WTC11 (cell line): ENCODE measurements at places on chromosomes 13 and 19. TPM values are rescaled to one million over a fixed set of nuclear protein-coding genes. Genes with fewer than 3 reads are reported as not detected.

PEAK3 gene
- not detected in 3 replicates for total RNA-seq

NECTIN2 gene
- 164 to 170 TPM (median 168 TPM) in 3 replicates for total RNA-seq

ZNF714 gene
- total RNA-seq, result 50.0 to 60.4 TPM (median 50.8 TPM) in 3 replicates

ZNF230 gene
- 2.2 to 4.0 TPM (median 3.5 TPM) in 3 replicates for total RNA-seq

PROZ gene
- not detected in 3 replicates for total RNA-seq

VAV1 gene
- total RNA-seq, result 0.73 to 0.83 TPM (median 0.80 TPM) in 3 replicates

OR10H1 gene
- total RNA-seq, result not detected in 3 replicates

TTYH1 gene
- total RNA-seq, result 35.9 to 38.2 TPM (median 37.1 TPM) in 3 replicates

PRR22 gene
- total RNA-seq, result 2.6 to 3.3 TPM (median 3.0 TPM) in 3 replicates

CYSLTR2 gene
- total RNA-seq, result 0.14 TPM in 1 of 3 replicates, not detected in the others

ANKLE1 gene
- total RNA-seq, result 9.1 to 12.9 TPM (median 10.2 TPM) in 3 replicates

TTC9B gene
- 0.23 TPM in 1 of 3 replicates, not detected in the others for total RNA-seq

SPACA4 gene
- not detected in 3 replicates for total RNA-seq

NR1H2 gene
- 40.5 to 45.8 TPM (median 41.0 TPM) in 3 replicates for total RNA-seq

- H3K27ac ChIP-seq, result peak overlapping the region; percentile 16; the same call in 1 of the 2 replicates
- no peak overlapping the region for H3K4me3 ChIP-seq
- no peaks in the 10 kb centered on the region for H3K36me3 ChIP-seq
- H3K27me3 ChIP-seq, result no peaks in the 10 kb centered on the region
- DNase-seq, result no peak
Observed at GRCh38 chr13:100473501-100474044, 115.0 kb downstream of the GGACT start.

DNA sequence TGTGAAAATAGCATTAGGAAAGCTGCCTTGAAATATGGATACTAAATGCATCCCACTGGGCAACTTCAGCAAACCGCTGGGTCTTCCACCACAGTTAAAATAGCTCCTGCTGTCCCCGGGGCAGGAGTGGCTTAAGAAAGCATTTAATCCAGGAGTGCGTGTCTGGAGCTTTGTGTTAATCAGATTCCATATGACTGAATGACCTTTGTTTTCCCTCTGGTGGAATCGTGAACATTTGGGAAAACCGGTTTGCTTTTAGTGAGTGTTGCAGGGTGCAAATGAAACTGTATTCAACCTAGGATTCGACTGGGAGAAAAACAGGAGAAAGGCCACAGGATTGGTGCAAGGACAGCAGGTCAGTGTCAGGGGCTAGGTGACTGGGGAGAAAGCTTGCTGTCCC, 237.6 kb upstream of the MAB21L1 start:
- peaks cover 19% of the 10 kb centered on the region for H3K4me1 ChIP-seq
- H3K27me3 ChIP-seq, result no peaks in the 10 kb centered on the region
- H3K36me3 ChIP-seq, result no peaks in the 10 kb centered on the region
- no peak for DNase-seq
- H3K27ac ChIP-seq, result peak overlapping the region; percentile 79; the same call in 1 of the 2 replicates

GRCh38 chr19:32287086-32287485, 58.3 kb upstream of the ZNF507 start:
- no peaks in the 10 kb centered on the region for H3K36me3 ChIP-seq
- DNase-seq, result no peak
- no peak overlapping the region for H3K4me3 ChIP-seq
- no peak overlapping the region for H3K27ac ChIP-seq
- H3K4me1 ChIP-seq, result peaks cover 8% of the 10 kb centered on the region; the same call in 1 of the 2 replicates

- peaks cover 18% of the 10 kb centered on the region for H3K27me3 ChIP-seq
- peaks cover 63% of the 10 kb centered on the region for H3K36me3 ChIP-seq
- H3K4me1 ChIP-seq, result no peaks in the 10 kb centered on the region
- no peak overlapping the region for H3K27ac ChIP-seq
- no peak overlapping the region for H3K4me3 ChIP-seq
Observed at GRCh38 chr19:22608441-22608840, 25.7 kb upstream of the ZNF492 start.

DNA sequence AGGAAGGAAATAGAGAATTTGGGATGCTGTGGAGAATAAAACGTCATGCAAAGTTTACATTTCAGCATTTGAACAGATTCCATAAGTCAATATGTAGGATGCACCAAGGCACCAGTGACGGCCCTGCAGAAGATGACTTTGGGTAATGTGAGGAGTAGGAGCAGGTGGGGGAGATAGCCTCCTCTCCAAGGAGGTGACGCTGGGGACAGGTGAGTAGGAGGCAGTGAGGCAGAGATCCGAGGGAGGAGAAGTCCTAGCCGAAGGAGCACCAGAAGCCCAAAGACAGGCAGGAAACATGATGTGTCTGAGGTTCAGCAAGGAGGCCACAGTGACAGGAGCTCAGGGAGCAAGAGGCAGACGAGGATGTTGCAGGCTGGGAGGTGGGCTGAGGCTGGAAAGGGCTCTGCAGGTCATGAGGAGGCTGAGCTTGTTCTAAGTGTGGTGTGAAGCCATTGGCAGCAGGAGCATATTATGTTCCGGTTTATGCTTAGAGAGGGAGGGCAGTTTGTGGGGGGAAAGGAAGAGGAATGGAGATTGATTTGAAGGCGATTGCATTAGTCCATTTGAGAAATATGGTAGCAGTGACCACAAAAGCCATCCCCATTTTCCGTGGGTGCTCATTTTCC, 55.7 kb upstream of the C1QTNF9 start:
- peaks cover 14% of the 10 kb centered on the region for H3K4me1 ChIP-seq
- peaks cover 6% of the 10 kb centered on the region for H3K36me3 ChIP-seq
- no peak overlapping the region for H3K4me3 ChIP-seq
- H3K27ac ChIP-seq, result no peak overlapping the region
- no peak for DNase-seq

- no peak overlapping the region for H3K4me3 ChIP-seq
- no peaks in the 10 kb centered on the region for H3K27me3 ChIP-seq
- DNase-seq, result peak; percentile 33
- H3K27ac ChIP-seq, result no peak overlapping the region
- H3K4me1 ChIP-seq, result peaks cover 39% of the 10 kb centered on the region
Observed at GRCh38 chr19:14198384-14199376, 7.3 kb downstream of the ADGRL1 start.

DNA sequence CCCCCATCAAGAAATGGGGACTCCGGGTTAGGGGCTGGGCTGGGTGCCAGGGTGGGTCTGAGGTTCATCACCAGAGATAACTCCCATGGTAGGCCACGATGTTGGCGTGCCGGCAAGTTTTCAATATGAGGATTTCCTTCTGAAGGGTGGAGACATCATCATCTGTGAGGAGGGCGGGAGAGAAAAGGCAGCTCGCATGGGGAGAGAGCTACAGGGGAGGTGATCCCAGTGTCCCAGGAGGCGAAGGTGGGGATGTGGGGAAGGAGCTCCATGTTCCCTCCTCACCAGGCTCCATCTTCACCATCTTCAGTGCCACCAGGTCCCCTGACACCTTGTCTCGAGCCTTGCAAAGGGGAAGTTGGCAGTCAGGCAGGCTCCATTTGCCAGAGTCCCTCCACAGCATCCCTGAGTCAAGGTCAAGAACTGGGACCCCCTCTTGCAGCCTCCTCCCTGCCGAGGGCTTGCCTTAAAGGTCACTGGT, 430 bp downstream of the MAP4K1 start:
- H3K4me3 ChIP-seq, result no peak overlapping the region; the same call in 1 of the 2 replicates
- no peak overlapping the region for H3K27ac ChIP-seq
- H3K4me1 ChIP-seq, result peaks cover 36% of the 10 kb centered on the region
- DNase-seq, result no peak
- H3K27me3 ChIP-seq, result no peaks in the 10 kb centered on the region; the same call in 1 of the 2 replicates

DNA sequence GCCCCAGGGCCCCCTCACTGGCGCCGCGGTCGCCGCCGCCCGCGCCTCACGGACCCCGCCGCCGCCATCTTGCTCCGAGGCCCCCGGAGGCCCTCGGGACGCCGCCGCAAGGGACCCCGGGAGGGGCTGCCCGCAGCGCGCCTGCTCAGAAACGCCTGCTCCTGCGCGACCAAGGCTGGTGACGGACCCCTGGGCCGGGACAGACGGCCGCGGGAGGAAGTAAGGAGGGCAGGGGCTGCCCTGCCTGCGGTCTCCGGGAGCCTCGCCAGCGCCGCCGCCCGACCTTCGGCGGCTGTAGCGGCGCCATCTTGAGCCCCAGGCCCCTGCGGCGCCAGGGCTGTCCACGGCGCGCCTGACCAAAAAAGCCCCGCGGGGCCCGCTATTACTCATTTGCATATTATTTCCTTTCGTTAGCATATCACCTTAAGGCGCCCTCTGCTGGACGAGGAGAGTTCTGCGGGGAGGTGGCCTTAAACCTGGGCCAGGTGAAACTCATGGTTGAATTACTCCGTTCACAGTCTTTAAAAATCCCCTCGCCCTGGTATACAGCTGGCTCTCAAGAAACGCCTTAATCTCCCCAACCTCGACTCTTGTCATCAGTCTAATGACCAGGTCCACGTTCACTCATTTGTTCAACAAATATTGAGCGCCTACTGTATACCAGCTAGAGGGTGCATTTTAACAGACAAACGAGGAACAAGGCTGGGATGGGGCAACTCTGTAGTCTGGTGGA, at the start of gene REXO1:
REXO1 (minus strand) TSS at position 85 of the 733 bp plus-strand sequence. CDS start 125 bp downstream, outside the sequence.
- peak within 1 kb of the TSS; percentile 93 for H3K4me3 ChIP-seq
- peak; percentile 99 for DNase-seq
- H3K27ac ChIP-seq, result peak within 1 kb of the TSS; percentile 97
- H3K36me3 ChIP-seq, result no peaks in the 10 kb centered on the region
- peaks cover 25% of the 10 kb centered on the region for H3K4me1 ChIP-seq
- no peaks in the 10 kb centered on the region for H3K27me3 ChIP-seq

DNA sequence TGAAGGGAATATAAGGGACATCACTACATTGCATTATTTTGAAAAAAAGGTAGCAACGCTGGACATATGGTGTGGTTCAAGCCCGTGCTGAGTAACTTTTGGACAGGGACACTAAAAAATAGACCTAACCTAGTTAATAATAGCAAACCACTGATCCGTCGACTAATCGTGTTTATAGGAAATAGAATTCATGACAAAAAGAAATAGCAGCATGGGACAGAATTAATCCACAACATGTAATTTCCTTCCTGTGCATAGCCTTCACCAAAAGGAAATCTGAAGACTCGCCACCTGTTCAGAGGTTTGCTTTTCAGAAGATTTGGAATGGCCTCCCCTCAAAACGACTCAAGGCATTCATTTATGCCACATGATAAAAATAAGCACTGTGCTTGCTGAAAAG, 128.7 kb downstream of the FGF14 start:
- 0 out of 2 replicates have a peak, but pooled peaks cover 7% of the 10 kb centered on the region for H3K4me1 ChIP-seq
- no peak overlapping the region for H3K4me3 ChIP-seq
- H3K27me3 ChIP-seq, result no peaks in the 10 kb centered on the region
- no peak overlapping the region for H3K27ac ChIP-seq

DNA sequence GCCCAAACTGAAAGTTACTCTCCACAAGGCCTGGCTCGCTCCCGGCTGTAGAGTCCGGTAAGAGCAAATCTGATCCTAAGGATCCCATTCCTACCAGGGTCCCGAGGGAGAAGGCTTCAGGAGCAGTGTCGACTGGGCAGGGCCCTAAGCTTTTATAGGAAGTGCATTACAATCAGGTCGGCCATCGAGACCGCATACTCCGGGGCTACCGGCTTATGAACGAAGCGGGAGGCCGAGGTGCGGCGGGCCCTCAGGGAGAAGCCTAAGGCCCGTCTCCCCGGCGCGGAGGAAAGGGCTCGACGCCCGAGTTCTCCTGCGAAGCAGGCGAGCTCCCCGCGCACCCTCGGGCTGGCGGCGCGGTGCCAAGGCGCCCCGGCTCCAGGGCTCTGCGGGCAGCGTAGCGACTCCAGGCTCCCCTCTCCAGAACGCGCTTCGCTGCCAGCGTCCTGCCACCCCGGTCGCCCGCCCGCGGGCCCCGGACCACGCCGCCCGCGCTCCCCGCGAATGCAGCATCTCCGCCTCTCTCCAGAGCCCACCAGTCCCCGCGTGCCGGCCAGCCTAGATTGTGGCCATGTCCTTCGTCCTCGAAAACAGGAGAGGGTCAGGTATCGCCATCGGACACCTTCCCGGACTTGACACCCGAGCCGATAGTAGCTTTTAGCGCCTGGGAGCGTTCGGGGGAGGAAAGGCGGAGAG, 1.4 kb downstream of the EFNB2 start:
- H3K27me3 ChIP-seq, result peaks cover 10% of the 10 kb centered on the region
- peak; percentile 46 for DNase-seq
- H3K4me3 ChIP-seq, result peak overlapping the region; percentile 89
- peaks cover 59% of the 10 kb centered on the region for H3K4me1 ChIP-seq

DNA sequence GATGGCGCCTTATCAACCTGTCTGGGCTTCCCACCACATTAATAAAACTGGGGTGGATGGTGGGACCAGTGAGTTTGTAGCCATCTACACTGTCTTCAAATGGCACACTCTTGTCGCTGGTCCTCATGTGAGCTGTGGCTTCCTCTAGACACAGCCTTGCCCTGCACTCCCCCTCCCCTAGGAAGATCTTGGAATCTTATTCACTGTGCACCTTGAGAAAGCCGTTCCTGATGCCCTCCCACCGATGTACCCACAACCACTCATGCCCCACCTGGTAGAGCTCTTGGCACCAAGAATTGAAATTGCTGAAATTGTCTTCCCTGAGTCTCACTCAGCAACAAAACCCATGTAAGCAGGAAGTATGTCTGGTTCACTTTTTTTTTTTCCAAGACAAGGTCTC, 146.0 kb downstream of the PTPRS start:
- no peak overlapping the region for H3K4me3 ChIP-seq
- peaks cover 20% of the 10 kb centered on the region for H3K4me1 ChIP-seq
- no peaks in the 10 kb centered on the region for H3K36me3 ChIP-seq
- peak overlapping the region; percentile 72; the same call in 1 of the 2 replicates for H3K27ac ChIP-seq
- no peak for DNase-seq

DNA sequence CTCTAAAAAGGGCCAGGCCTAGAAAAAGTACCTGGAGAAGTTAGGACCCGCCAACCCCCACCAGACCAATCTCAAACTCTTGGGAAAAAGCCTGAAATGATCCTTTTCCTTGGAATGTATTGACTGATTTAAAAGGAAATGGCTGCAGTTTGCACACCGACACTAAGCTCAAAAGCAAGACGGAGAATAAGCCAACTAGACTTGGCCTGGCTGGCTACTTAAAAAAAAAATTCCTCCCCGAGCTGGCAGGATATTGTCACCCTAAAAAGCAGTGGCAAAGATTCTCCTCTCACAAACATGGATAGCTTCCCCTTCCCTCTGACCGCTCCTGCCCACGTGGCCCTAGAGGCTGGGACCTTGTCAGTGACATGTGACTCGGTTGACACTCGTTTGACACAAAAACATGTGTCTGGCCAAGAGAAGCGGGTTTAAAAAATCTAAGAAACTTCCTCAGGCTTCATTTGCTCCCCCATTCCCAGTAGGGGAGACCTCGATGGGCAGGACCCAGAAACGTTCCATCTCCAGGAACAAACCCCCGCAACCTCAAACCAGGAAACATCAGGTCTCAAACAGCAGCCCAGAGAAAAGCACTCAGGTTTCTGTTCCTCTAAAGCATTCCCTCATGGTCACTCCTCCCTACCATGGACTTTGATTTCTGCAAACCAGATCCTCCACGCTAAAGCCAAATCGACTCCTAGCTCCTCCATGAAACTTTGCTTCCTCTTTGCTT, 1.3 kb downstream of the RFX1 start:
- peaks cover 11% of the 10 kb centered on the region for H3K36me3 ChIP-seq
- DNase-seq, result no peak
- peak overlapping the region; percentile 97 for H3K27ac ChIP-seq
- peaks cover 4% of the 10 kb centered on the region for H3K27me3 ChIP-seq
- H3K4me3 ChIP-seq, result peak overlapping the region; percentile 63

GRCh38 chr19:14023404-14024235, 4.3 kb upstream of the RLN3 start:
- no peaks in the 10 kb centered on the region for H3K36me3 ChIP-seq
- peaks cover 5% of the 10 kb centered on the region for H3K4me1 ChIP-seq
- H3K4me3 ChIP-seq, result no peak overlapping the region
- peak; percentile 77 for DNase-seq

GRCh38 chr13:45782327-45783045, 69.1 kb downstream of the SIAH3 start:
- DNase-seq, result no peak
- no peak overlapping the region for H3K27ac ChIP-seq
- H3K36me3 ChIP-seq, result no peaks in the 10 kb centered on the region

- peaks cover 59% of the 10 kb centered on the region for H3K27me3 ChIP-seq
- no peaks in the 10 kb centered on the region for H3K36me3 ChIP-seq
- DNase-seq, result no peak
- peaks cover 14% of the 10 kb centered on the region for H3K4me1 ChIP-seq
- H3K4me3 ChIP-seq, result no peak overlapping the region
Observed at GRCh38 chr19:8361921-8362793, 1.8 kb upstream of the ANGPTL4 start.
